ENCODE measurements at places on chromosomes 12 and 14.
A peak's percentile ranks its signal among the peaks of the same experiment; 100 is the strongest.

DNA sequence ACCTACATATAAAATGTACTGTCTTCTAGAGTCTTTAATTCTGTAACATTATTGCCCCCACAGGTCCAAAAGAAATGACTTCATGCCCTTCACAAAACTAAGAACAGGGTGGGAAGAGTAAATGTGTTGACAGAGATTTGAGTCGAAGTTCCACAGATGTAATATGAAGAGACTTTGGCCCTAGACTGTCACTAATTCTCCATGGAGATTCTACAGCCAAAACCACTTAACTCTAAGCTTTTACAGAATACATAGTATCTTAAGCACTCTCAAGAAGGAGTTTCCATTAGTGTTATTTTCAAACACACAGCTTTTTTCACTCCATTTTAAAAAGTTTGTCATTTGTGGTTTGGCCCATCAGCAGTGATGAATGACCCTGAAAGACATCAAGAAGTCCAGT, 56.3 kb downstream of the ABCC9 start:
- no peak for DNase-seq

DNA sequence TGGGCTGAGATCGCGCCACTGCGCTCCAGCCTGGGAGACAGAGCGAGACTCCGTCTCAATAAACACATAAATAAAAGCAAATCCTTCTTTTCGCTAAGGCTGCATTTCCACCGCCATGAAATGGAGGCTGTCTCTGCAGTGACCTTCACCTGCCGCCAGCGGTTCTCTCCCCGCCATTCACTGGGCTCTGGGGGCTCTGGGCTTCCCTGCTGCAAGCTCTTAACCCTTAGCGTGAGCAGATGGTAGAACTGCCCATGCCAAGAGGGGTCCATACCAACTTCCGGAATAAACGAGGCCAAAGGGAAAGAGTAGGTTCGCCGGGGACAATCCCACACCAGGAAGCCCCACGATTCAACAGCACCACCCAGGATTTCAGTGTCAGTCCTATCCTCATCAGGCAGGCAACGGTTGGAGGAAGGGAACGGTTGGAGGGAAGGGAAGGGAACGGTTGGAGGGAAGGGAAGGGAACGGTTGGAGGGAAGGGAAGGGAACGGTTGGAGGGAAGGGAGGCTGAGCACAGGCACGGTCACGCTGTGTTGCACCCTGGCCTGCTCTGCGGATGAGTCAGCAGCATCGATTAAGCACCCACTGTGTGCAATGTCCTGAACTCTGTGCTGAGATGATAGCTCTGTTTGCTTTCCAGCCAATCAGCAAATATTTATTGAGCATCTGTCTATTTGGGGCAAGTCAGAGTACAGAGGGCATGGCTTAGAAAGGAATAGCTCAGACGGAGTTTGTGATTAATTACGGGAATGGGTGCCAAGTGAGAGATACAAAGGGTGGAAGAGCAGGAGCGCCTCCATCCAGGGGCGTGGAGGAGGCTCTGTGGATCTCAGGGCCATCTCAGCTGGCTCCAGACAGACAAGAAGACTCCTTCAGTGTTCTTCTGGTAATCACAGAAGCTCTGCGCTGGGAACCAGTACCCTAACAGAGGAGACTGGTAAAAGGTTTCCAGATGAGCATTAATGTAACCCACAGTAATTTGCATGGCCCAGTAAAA, 77.9 kb downstream of the NINJ2 start:
- no peak for DNase-seq

- DNase-seq: no peak
Measured at GRCh38 chr12:88876857-88877256, 296.6 kb upstream of the KITLG start.

DNA sequence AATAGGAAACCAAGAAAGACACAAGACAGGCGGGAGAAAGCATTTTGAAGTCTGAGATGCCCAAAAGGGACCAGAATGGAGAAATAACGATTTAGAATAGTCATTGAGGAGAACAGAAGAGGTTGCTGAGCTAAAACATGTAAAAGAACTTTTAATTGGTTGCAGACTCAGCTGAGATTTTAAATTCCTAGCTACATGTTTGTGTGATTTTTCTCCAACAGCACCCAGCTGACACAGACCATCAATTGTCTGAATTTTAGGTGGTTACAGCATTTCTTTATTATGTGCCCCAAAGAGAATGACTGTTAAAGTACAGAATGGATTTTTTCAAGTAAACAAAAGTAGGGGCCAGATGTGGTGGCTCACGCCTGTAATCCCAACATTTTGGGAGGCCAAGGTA, 50.3 kb downstream of the BAZ1A start:
- no peak for DNase-seq

- DNase-seq: no peak
Measured at GRCh38 chr12:6323995-6324711, 13.7 kb downstream of the PLEKHG6 start.

DNA sequence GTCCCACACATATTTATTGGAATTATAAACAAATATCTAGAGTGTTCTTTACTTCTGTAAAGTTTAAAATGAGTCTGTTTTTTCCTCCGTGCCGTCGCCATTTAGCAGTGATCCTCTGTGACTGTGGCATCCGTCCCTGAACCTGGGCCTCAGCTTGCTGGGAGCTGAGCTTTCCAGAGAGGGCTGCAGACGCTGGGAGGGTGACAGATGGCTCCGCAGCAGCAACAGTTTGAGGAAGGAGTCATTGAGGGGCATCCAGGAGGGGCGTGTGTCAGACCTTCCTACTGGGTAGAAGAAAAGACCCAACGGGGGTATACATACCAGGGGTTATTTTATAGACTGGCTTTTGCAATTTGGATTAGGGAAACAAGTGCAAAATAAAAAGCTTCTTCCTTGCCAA, 47.9 kb downstream of the NEUROD4 start:
- no peak for DNase-seq

DNA sequence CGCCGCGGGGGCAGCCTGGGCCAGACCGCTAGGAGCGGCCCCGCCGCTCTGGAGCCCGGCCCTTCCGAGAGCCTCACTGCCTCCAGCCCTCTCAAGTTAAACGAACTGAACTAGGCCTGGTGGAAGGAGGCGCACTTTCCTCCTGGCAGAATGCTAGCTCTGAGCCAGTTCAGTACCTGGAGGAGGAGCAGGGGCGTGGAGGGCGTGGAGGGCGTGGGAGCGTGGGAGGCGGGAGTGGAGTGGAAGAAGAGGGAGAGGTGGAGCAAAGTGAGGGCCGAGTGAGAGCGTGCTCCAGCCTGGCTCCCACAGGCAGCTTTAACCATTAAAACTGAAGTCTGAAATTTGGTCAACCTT, 5.3 kb downstream of the LTB4R start:
- DNase-seq: no peak

GRCh38 chr14:36373982-36374673, 53.7 kb upstream of the MBIP start:
- peak; percentile 69 for DNase-seq

DNA sequence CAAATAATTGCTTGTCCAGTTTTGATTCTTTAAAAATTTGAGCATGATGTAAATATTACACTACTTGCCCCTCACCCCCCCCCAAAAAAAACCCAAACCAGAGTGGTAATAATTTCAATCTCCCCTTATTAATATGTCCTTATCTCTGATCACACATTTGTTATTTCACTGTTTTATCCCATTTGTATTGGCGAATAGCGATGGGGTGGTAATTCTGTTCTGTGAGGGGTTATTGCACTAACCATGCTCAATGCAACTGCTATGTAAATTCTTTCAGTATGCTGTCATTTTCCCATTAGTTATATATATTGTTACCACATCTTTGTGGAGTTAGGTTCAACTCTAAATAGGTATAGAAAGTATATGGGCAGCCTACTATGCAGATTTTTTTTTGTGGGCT, 1.1 kb downstream of the RIMKLB start:
- no peak for DNase-seq

GRCh38 chr12:96383991-96384390, 16.2 kb downstream of the CDK17 start:
- no peak for DNase-seq

DNA sequence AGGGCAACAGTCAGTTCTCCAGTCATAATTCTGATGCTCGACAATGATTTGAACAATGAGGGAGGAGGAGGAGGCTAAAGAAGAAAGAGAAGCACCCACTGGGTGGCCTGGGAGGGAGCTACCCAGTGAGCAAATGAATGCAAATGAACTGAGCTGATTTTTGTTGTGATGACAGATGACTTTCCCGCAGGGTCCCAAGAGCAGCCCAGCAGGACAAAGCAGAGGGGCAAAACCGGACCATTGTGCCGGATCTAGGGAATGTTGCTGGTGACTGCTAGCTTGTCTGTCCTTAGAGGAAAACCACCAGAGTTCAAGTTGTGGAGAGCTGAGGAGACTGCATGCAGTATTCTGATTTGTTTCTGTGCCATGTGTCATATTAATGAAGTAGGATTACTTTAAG, 162.8 kb downstream of the MON2 start:
- DNase-seq: no peak

- DNase-seq: no peak
Measured at GRCh38 chr14:65959563-65960024, 526.6 kb upstream of the CCDC196 start.

GRCh38 chr14:77092676-77093075, 5.4 kb upstream of the CIPC start:
- no peak for DNase-seq

DNA sequence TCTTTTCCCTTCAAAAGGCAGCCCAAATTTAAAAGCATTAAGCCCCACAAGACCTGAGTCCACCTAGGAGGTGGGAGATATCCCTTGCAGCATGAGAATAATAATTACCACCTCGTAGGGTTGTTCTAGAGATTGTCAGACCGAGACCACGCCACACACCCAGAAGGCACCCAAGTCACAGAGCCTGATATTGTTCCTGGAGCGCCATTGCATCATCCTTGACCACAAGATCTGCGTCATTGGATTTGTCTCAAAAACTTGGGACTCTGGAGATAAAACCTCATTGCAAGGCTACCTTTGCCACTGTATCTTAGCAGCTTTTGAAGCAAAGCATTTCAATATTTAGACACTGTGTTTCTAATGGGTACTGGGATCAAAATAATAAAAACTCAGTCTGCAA, 29.4 kb upstream of the PPP2R5C start:
- DNase-seq: no peak

Measured in CD4-positive, alpha-beta T cell treated with Interleukin-17A for 1 hour (primary cell).